ENCODE measurements at places on chromosomes 7 and 10. TPM values are rescaled to one million over a fixed set of nuclear protein-coding genes. Genes with fewer than 3 reads are reported as not detected.

Gene GIMAP1
- total RNA-seq, result 2.3 TPM

Gene PVRIG
- total RNA-seq, result 0.37 TPM

Gene TRPV5
- under 0.01 TPM for total RNA-seq

Gene PON1
- total RNA-seq, result 54.8 TPM

- DNase-seq, result no peak
These were observed 52.1 kb downstream of the TRRAP start for GRCh38 chr7:98930464-98930863.

GRCh38 chr10:84191106-84191505 lies 3.2 kb upstream of the CDHR1 start:
- DNase-seq, result no peak

- DNase-seq, result no peak
These were observed 21.0 kb upstream of the FRAT2 start for GRCh38 chr10:97355571-97355975.

Measured in liver (tissue), 10 donors.